ENCODE measurements at places on chromosomes 7 and 10.
A peak's percentile ranks its signal among the peaks of the same experiment; 100 is the strongest.

DNA sequence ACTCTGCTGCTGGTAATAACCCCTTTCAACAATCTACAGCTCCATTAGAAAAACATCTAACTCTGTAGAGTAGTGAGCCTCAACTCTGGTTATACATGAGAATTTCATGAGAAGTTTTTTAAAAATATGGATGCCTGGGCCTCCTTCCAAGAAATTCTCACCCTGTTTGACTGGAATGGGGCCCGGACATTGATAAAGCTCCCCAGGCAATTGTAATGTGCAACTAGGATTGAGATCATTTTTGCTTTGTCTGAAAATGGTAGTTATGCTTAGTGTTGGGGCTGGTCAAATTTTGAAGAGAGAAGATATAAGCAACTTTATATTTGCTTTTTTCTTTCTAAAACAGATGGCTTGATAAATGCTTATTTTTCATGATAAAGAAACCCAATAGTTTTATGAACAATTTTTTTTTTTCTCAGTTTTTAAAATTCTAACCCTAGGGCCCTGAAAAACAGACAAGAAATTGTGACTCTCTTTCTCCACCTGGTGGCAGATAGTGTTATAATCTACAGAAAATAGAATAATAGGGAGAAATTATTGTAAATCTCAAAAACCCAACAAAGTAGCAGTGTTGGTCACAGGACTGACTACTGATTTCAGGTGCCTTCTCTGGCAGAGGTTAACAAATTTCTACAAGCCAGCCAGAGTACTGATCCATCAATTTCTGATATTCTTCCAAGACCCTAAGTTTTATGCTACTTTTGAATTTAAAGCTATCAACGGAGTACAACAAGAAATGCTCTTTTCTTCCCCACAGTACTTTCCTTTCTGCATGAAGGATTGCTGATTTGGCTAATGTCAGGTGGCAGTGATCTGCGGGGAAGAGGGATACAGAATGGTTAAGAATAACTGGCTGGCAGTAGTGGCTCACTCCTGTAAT, 174.8 kb downstream of the DKK1 start:
- no peak for DNase-seq

DNA sequence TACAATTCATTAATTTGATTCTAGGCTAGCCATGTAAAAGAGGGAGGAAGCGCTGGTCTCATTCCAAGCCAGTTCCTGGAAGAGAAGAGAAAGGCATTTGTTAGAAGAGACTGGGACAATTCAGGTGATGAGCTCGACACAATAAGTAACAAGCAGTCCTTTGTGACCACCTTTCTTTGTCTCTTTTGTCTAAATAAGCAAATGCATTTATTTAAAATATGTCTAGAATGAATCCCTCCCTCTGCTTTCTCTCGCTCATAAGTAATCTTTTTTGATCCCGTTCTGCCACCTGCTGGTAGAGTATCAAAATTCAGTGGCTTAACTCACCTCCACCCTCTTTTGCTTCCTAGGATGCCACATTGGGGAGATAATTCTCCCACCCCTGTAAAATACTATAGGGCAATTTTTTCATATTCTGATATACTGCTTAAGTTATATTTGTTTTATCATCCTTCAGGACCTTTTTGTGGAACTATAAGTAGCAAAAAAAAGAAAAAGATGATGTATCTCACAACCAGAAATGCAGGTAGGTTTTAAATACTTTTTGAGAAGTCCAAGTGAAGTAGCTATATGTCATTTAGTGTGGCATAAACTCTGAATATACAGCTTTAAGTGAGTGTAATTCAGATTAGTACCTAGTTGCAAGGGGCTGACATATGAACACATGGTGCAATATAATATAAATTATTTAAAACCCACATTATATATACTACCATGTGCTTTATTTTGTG, 91.5 kb downstream of the GSDME start:
- DNase-seq, result peak; percentile 7

DNA sequence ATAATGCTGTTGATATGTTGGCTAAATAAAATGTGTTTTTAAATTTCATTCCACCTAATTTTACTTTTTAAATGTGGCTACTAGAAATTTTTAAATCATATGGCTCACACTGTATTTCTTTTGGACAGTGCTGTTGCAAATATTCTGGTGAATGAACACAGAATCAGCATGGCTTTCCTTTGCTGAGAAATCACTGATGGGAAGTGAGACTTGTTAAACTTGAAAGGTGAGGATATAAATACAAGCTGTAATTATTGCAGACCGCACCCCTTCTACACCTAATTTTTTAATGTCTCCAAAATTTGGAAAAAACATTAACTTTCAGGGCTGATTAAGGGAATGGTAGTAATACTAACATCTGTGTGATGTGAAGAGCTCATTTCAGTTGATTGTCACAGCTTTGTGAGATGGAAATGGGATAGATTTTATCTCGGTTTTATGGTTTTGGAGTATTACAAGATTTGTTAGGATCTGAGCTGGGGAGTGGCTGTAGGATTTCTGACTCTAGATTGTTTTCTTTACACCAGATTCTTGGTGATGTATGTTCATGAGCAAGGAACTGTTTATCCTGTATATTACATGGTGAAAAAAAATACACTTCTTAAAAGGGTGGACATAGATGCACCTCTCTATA, 1.3 kb downstream of the MIOS start:
- no peak for DNase-seq

DNA sequence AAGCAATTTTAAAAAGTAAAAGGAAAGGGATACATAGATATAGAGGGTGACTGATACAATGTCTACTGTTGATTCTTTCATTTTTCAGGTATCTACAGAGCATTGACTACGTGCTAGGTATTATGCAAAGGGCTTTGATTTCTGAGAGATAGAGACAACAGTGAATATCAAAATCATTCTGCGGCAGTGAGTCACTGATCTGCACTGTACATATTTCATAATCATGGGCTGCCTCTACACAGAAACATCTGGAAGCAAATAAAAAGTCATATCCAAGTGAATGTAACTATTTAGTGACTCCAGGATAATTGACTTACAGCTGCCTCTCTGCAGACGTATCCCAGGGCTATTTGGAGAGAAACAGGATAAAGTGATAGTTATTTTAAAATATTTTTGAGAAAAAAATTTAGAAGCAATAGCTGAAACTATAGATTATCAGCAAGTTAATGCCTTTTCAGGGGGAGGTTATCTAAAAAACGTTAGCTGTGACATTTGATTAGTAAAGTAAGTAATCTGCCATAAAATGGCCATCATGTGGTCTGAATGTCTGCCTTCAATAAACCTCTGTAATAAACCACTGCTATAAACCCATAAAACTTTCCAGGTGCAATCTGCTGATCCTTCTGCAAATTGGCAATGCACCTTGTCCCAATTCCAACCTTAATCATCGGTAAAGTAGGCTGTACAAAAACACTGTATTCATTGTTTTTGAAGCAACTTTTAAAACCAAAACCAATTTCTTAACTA, 43.7 kb downstream of the CPXM2 start:
- DNase-seq, result no peak

GRCh38 chr10:5457741-5458140, 41.6 kb downstream of the CALML5 start:
- DNase-seq, result no peak

GRCh38 chr7:30627026-30627425, 32.3 kb downstream of the GARS1 start:
- no peak for DNase-seq

GRCh38 chr10:110691139-110691538, 47.0 kb downstream of the RBM20 start:
- no peak for DNase-seq

GRCh38 chr7:45892407-45893035, 4.2 kb downstream of the IGFBP1 start:
- DNase-seq, result no peak

DNA sequence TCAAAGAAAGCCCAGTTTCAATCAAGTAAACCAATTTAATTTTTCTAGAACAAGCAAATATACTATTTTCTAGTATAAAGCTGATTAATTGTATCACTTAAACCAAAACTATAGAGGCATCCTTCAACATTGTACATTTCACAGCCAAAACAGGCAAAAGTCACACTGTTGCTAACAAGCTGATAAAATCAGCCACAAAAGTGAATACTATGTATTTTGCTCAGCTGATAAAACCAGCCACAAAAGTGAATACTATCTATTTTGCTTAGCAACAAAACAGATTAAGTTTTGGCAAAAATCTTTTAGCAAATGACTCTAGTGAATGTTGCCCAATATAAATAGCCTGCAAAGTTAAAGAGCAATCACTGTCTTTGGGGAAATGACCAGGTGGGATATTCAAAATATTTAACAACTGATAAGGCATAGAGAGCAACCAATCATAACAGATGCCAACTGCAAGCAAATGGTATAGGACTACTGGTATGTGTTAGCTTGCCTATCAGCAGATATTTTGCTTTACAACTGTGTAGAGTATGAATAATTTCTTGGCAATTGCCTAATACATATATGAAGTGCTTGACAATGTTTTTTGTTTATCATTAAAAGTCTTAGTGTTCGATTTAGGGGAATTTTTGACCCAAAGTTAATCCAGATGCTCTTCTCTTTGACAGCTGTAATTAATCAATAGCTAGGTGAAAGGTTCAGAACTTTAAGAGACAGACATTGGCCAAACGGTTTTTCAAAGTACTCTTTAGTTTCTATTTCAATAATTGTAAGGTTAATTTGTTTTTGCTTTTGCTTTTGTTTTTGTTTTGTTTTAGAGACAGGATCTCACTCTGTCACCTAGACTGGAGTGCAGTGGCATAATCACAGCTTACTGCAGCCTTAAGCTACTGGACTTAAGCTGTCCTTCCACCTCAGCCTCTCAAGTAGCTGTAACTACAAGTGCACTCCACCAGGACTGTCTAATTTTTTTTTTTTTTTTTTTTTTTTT, 44.4 kb upstream of the SP4 start:
- DNase-seq, result no peak

DNA sequence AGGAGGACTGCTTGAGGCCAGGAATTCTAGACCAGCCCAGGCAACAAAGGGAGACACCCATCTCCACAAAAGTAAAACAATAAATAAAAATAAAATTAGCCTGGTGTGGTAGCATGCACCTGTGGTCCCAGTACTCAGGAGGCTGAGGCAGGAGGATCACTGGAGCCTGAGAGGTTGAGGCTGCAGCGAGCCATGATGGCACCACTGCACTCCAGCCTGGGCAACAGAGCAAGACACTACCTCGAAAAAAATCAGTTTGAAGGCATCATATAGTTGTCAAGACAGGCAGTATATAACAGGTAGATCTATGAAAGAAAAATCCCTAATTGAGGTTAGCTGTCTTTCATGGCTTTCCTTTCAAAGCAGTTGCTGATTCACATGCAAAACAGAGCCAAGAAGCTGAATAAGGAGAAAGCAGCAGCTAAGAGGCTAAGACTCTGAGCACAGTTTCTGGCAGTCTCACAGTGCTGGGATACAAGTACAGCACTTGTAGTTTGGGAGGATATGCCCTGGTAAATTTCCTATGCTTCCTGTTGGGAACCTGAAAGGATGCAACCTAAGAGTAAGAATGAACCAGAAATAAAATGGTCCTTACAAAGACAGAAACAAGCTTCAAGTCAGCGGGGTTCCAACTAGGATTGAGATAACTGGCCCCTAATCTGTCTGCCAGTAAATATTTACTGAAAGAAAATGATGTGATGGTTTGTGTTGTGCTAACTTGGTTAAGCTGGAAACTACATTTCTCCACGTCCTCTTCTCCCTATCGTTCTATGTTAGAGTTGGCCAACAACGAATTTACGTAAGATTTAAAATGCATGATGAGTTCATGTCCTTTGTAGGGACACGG, 368.5 kb upstream of the HPS1 start:
- no peak for DNase-seq

DNA sequence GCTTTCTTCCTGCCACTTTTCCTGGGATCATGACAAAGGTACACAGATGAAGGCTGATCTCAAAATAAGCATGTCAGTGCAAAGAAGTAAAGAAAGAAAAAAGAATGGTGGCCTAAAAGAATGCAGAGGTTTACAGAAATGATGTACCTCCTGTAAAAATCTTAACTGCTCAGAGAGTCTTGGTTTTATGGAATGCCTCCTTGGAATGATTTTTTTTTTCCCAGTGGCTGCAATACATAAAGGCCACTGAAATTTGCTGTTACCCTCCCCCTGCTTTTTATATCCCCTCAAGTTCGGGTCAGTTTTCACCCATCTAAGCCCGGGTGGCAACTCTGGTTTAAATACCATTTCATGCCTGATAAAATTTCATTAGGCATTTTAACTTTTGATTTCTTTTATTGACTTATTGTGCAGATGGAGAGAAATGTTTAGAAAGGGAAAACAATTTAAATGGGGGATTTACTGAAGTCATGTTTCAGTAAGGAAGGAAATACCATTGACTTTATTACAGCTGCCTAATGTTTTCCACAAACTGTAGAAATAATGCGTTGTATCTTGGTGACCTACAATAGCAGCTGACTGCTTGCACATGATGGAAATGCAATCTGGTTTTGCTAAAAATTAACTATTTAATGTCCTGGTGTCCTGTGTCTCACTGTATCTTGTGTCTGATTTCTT, 102.5 kb downstream of the SAMD9 start:
- no peak for DNase-seq

Measured in GDM1 (cell line).